Activated T-helper 2 cell treated with anti-CD3 and anti-CD28 coated beads, Interferon-gamma antibody, Interleukin-2, Interleukin-4, amounts not matched to agents 10 μg/mL and 5 μg/mL and 100 μg/mL, durations not matched to agents 14 hours and 24 hours and 36 hours (primary cell): ENCODE measurements at places on chromosomes 4 and X.

DNA sequence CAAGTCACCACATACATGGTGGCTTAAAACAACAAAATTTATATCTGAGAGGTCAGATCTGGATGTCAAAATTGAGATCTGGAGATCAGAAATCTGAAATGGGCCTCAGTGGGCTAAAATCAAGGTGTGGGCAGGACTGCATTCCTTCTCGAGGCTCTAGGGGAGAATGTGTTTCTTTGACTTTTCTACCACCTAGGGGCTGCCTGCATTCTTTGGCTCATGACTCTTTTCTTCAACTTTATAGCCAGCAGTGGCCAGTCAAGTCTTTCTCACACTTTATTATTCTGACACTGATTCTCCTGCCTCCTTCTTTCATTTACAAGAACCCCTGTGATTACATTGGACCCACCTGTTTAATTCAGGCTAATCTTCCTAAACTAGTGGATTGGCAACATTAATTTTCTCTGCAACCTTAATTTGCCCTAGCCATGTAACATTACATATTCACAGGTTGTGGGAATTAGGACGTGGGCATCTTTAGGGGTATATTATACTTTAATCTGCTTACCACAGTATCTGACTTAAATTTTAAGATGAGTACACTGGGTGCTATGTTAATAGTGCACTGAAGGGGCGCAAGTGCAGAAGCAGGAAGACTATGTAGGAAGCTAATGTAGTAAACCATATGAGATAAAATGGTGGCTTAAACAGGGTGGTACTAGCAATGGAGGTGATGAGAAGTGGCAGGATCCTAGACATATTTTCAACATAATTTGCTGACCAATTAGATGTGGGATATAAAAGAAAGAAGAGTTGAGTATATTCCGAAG is 188.0 kb downstream of the SLC4A4 start:
- DNase-seq = no peak

- DNase-seq = no peak
These were observed 37.5 kb downstream of the KDR start for GRCh38 chr4:55087913-55088260.

- DNase-seq = no peak
These were observed at the start of gene GPR119 for GRCh38 chrX:130385520-130385919. GPR119 (minus strand) TSS chrX:130385674; CDS start chrX:130385447, 227 bp downstream.

DNA sequence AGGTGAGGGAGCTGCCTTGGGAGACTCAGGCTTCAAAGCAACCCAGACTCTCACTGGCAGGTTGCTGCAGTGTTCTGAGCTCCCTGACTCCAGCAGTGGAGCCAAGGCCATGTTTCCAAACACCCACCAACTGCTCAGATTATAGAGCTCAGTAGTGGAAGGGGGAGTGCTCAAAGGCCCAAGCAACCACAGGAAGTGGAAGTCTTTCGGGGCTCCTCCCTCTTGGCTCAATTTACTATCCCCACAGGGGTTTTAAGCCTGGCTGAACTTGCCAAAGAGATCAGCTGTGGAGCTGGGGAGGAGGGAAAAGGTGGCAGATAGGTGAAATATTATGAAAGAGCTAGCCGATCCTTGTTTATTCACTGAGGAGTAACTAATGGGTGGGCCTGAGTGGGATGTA is 82.5 kb downstream of the HPRT1 start:
- DNase-seq = no peak

DNA sequence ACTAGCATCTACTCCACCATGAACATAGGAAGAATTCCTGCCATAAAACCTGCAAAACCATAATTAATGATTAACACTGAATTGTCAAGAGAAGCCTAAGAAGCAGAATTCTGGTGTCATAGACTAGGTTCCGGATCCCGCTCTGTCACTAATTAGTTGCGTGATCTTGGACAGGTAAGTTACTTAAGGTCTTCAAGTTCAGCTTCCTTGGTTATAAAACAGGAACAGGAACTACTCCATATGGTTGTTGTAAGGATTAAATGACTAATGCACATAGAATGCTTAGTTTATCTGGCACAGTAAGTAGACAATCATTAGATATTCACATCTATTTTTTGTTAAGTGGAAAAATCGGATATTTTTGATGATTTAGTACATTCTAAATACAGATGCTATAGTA is 14.3 kb downstream of the G3BP2 start:
- no peak for DNase-seq

DNA sequence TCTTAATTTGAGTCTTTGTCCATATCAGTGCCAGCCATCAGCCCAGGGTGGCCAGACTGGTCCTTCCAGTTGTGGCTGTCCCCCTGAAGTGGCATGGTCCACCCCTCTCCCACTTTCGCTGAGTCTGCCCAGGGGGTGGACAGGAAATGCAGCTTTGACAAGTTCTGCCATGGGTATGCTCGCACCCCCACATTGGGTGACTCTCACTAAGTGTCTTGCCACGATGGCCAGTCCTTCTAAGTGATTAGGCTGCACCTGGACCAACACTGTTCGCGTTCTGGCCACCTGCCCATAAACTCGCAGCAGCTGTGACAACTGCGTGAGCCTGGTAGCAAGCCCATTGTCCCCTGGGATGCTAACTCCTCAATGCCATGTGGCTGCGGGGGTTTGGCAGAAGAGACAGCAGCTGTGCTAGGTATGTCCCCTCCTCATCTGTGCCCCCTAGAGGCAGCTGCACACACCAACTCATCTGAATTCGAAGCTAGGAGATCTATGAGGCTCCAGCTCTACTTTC is 10.0 kb upstream of the LNX1 start:
- no peak for DNase-seq

DNA sequence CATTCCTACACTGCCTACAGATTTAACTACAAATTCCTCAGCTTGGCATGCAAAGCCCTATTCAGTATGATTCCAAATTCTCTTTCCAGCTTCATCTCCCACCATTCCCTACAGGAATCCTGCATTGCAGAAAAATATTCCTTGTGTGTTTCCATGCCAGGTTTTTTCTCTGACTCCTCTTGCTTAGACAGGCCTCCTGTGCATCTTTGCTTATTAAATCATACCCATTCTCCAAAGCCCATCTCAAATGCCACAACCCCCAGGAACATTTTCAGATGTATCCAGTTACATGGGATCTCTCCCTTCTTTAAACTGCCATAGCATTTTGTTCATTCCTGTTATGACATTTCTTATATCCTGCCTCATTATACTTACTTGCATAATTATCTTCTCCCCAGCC is 106.4 kb upstream of the GRIA3 start:
- DNase-seq = no peak

- no peak for DNase-seq
These were observed 377.0 kb downstream of the PDGFC start for GRCh38 chr4:156594624-156595023.

- no peak for DNase-seq
These were observed 89.1 kb downstream of the RELL1 start for GRCh38 chr4:37597034-37597433.

GRCh38 chr4:109944591-109944990 is 31.9 kb downstream of the EGF start:
- no peak for DNase-seq

- DNase-seq = no peak
These were observed 156.6 kb upstream of the SCML1 start for GRCh38 chrX:17580539-17581152.

DNA sequence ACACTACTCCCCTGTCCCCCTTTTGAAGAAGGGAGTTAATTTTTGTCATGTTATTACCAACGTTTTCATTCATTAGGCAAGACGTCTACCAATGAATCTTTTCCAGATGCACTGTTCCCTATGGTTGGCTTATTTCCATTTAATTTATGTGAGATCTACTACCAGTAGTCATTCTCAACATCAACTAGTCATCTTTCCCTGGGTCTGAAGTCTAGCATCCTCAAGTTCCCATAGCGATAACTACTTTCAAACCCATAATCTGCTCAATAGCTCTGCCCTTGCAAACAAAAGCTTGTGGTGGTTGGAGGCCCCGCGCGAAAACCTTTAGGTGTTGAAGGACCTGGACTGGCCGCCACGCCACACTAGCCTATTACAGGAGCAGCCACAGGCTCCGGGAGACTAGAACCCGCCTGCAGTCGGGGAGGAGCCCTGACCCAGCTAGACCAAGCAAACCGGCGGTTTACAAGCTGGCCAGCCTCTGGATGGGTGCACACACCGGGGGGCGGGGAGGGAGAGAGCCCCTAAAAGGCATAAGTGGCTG is 746 bp downstream of the PPAT start:
- DNase-seq = peak; percentile 26

DNA sequence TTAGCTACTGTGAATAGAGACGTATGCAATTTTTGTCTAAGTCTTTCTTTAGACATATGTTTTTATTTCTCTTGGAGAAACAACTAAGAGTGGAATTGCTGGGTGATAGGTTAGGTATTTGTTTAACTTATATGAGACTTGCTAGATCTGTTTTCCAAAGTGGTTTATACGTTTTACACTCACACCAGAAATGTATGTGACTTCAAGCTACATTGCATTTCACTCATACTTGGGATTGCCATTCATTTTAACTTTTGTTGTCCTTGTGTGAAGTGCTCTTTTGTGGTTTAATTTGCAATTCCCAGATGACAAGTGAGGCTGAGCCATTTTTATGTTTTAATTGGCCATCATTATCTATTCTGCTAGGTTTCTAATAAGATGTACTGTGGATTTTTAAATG is 817.2 kb downstream of the GLUD2 start:
- DNase-seq = no peak

DNA sequence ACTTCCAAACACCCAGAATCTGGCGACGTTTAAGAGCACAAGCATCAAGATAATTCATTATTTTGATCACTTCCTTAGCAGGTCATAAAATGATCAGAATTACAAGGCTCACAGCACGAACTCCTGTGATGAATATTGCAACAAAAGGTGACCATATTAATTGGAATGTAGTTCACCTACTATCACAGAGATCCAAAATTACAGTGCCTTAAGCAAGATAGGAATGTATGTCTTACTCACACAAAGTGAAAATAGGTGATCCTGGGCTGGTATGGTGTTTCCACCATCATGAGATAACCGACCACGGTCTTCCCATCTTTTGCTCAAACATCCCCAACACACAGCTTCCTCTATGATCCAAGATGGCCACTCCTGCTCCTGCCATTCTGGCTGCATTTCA is 131.2 kb downstream of the SCFD2 start:
- DNase-seq = no peak

DNA sequence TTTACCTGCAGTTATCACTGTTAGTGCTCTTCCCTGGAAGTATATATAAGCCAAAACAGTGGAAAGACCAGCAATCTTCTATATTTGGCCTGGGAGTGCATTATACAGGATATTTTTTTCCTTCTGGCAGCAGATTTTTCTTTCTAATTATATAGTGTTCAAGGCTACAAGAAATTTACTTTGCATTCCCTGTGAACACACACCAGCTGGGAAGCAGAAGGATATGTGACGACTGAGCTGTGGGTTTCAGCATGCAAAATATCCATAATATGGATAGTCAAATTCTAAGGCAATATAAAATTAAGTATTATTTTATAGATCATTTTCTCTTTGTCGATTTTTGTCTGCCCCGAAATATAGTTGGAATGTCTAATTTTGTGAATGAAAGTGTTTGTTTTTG is 31.2 kb downstream of the GUCY1B1 start:
- no peak for DNase-seq

DNA sequence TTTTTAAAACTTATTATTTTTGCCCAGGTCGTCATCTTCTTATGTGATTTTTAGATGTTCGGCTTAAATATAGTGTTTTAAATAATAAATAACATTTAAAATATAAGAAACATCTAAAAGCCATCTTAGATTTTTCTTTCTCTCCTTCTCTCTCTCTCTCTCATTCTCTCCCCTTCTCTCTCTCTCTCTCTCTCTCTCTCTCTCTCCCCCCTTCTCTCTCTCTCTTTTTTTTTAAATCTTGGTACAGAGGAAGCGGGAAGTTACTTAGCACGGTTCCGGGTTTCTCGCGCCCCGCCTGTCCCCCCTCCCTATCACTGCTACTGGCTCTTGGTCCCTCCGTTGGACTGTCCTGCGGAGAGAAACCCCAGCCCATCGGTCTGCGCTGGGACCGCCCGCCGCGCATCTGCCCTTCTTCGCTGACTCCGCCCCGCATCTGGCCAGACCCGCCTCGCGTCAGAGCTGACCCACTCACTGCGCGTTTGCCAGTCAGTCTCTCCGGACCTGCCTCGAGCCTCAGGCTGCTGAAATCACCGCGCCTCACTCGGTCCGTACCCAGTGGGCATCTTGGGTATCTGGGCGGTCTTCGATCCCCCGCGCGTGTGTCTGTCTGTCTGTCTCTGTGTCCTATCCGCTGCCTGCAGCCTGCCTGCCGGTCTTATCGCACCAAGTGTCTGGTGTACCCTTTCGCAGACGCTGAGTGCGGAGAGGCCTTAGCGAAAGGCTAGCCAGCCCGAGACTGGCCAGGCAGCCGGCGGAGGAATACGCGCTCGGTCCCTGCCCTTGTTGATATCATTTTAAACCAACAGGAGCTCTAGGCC is at the start of gene PABPC5:
Gene PABPC5 (plus strand): TSS at position 489 of the 818 bp plus-strand sequence. CDS start 739 bp downstream, outside the sequence.
- DNase-seq = no peak

- no peak for DNase-seq
These were observed 5.7 kb upstream of the RAPGEF2 start for GRCh38 chr4:159097144-159097543.

DNA sequence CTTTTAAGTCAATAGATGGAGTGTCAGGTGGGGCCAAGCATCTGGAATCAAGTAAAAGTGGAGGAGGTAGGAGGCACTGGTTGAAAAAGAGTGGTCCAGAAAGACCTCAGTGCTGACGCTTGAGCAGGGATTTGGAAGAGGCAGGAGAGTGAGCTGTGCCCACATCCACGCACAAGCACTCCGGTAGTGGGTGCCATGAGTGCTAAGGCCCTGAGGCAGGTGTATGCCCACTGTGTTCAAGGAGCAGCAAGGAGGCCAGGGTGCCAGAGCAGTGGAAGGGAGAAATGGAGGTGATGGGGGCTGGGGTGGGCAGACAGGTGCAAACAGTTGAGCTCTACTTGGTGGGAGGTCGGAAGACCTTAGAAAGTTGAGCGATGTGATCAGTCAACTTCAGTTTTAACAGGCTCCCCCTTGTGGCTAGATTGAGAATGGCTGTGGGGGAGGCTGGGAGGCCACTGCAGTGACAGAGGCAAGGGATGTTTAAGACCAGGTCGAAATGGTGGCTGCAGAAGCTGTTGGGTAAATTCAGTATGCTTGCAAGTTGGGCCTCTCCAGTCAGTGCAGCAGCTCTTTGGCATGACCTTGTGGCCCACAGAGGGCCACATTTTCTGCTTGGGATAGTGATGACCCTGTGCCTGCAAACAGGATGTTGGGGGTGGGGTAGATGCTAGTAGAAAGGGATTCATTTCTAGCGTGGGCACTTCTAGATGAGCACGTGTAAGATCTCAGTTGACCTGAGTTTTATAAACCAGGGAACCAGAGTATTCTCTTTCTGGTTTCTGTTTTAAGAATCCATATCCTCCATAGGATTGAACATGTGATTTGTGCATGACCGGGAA is 12.7 kb downstream of the TKTL1 start:
- DNase-seq = peak; percentile 66

GRCh38 chr4:152588869-152589268 is 53.0 kb upstream of the FBXW7 start:
- DNase-seq = no peak

DNA sequence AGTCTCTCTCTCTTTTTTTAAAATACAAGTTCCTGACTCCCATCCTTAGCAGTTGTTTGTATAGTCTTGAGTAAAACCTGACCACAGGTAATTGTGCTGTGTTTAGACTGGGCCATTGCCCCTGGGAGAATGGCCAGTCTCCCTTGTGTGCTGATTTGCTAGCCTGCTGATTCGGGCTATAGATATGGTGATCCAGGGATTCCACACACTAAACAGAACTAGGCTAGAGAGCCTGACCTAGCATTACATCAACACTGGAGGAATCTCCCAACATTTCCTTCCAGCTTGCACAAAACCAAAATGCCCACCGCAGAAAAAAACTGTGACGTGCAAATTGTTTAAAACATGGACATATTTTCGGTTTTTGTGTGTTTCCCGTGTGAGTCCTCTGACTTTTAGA is 5.1 kb downstream of the UPRT start:
- DNase-seq = no peak
